ENCODE measurements at places on chromosomes 1 and 21. TPM values are rescaled to one million over a fixed set of nuclear protein-coding genes. Genes with fewer than 3 reads are reported as not detected.

GRCh38 chr1:2882966-2883696, 81.6 kb upstream of the TTC34 start:
- H3K36me3 ChIP-seq: no peaks in the 10 kb centered on the region
- H3K4me1 ChIP-seq: no peaks in the 10 kb centered on the region
- DNase-seq: no peak
- H3K27ac ChIP-seq: no peak overlapping the region

ADAMTS5 gene
- total RNA-seq: not detected

ZZZ3 gene
- 29.7 TPM for total RNA-seq

DNA sequence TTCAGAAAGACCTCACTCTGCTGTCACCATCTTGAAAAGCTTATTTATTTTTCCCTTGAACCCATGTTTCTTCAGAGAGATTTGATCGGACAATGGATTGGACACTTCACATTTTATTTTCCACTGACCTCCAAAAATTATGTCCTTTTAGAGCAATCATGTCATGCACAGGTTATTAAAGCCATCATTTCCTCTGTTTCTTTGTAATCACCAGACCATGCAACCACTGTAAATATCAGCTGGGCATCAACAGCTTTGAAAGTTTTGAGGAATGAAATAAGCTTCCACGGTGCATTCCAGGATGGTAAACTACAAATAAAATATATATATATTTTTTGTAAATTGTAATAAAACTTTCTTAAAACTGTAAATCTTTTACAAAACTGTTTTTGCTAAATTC, 144.1 kb upstream of the ADAMTS5 start:
- H3K4me1 ChIP-seq: no peaks in the 10 kb centered on the region
- no peaks in the 10 kb centered on the region for H3K27me3 ChIP-seq
- no peak for DNase-seq

SLC1A7 gene
- not detected for total RNA-seq

YTHDF2 gene
- 70.9 TPM for total RNA-seq

DNA sequence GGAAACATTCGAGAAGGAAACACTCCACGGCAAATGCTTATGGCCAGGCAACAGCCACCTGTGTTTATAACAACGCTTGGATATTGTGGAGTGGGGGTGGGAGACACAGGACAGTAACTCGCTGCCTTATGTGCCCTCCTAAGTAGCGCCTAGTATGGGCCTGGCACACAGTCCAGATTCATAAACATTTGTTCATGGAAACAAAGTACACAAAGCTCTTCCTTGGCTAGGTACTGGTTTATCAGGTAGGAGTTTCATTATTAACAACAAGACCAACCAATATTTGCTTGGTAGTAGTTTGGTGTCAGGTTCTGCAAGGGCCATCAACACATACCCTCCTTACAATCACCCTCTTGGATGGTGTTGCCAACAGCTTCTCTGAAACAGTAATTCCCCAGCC, 23.4 kb downstream of the TMCO4 start:
- H3K36me3 ChIP-seq: peaks cover 25% of the 10 kb centered on the region
- no peaks in the 10 kb centered on the region for H3K27me3 ChIP-seq
- no peak overlapping the region for H3K27ac ChIP-seq
- no peak for DNase-seq
- H3K4me1 ChIP-seq: no peaks in the 10 kb centered on the region
- no peak overlapping the region for H3K4me3 ChIP-seq

ACP6 gene
- total RNA-seq: 21.0 TPM

DNA sequence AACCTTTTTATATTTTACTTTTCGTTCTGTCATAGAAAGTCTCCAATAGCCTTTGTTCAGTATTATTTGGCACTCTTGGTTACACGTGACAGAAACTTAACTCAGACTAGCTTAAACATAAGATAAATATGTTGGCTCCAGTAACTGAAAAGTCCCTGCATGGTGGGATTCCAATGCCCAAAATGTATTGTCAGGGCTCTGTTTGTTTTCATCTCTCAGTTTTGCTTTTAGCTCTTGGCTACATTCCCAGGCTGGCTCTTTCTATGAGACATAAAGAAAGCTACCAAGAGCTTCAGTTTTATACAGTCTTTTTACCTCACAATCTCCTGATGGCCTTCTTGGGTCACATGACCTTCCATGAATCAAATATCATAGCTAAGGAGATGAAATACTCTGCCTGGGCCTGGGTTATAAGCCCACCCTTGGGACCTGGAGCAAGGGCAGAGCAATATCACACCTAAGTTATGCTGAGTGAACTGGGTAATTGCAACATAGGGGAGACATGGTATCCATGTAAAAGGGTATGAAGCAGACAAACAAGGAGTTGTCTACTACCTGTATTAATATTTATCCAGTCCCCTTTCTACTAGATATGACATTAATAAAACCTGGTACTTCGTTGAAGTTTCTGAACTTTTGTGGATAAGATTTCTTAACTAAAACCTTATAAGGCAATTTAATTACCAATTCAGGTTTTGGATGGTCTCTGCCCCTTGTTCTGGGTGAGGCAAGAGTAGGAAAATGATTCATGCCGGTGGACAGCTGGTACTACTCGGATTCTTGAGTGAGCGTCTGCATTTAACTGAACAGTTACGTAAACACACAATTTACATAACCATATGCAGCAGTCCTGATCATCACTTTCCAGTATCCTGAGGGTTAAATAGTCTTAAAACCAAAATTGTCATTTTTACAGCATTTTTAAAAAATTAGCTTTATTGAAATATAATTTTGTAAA, 442.3 kb downstream of the GPATCH2 start:
- no peak overlapping the region for H3K27ac ChIP-seq
- H3K4me3 ChIP-seq: no peak overlapping the region
